ENCODE measurements at places on chromosomes 3 and 15. TPM values are rescaled to one million over a fixed set of nuclear protein-coding genes. Genes with fewer than 3 reads are reported as not detected.

The THAP10 gene
- total RNA-seq: 5.3 TPM

DNA sequence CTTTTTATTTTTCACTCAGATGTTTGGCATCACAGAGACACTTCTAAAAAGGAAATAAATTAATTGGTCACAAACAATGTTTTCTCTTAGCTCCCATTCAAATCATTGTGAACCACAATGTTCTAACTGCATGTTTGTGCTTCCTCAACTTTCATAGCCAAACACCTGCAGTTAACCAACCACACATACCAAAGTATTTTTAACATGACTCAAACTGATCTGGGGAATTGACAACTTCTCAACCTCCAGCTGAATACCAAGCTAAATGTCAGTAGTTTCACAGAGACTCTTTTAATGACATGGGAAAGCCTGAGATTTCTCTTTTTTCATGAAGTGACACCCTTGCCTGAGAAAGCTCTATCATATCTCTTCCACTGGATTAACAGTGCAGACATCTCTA lies 217.9 kb upstream of the MME start:
- no peak for DNase-seq

DNA sequence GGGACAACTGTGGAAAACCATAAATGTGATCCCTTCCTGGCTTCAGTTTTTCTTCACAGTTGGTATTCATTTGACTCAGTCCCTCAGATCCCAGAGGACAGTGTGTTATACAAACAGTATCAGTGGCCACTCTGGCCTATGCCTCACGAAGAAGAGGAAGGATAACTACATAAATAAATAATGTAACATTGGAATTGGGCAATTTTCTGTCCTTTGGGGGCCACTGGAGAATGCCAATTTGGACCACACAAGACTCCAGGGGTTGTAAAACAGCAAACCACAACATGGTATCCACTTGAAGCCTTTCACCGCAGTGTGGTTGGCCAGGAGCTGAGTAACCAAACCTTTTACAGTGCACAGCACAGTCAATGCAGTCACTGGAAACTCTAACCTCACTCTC lies 1077.0 kb downstream of the ROBO2 start:
- DNase-seq: no peak

The UBE3A gene
- total RNA-seq: 91.3 TPM

GRCh38 chr3:104102386-104102785 lies 1264.3 kb upstream of the ALCAM start:
- DNase-seq: no peak

DNA sequence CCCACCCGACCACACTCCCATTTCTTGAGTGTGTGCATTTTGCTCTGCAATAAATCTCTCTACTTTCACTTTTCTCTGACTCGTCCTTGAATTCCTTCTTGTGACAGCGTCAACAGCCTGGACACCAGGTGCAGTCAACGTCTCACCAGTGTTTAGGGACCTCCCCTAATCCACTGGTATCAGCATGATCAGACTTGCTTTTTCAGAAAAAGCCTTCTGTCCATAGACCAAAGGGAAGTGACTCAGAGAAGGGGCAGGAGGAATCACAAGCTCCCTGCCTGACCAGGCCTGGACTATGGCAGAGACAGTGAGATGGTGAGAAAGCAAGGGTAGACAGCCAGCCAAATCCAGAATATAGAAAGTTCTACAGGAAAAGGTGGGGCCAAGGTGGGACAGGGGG lies 15.5 kb downstream of the CCR5 start:
- no peak for DNase-seq

- no peak for DNase-seq
Observed at GRCh38 chr15:72783004-72783639, 436 bp downstream of the ADPGK start.

The RLBP1 gene
- not detected for total RNA-seq

- no peak for DNase-seq
Observed at GRCh38 chr3:22691856-22692628, 511.1 kb upstream of the UBE2E2 start.

DNA sequence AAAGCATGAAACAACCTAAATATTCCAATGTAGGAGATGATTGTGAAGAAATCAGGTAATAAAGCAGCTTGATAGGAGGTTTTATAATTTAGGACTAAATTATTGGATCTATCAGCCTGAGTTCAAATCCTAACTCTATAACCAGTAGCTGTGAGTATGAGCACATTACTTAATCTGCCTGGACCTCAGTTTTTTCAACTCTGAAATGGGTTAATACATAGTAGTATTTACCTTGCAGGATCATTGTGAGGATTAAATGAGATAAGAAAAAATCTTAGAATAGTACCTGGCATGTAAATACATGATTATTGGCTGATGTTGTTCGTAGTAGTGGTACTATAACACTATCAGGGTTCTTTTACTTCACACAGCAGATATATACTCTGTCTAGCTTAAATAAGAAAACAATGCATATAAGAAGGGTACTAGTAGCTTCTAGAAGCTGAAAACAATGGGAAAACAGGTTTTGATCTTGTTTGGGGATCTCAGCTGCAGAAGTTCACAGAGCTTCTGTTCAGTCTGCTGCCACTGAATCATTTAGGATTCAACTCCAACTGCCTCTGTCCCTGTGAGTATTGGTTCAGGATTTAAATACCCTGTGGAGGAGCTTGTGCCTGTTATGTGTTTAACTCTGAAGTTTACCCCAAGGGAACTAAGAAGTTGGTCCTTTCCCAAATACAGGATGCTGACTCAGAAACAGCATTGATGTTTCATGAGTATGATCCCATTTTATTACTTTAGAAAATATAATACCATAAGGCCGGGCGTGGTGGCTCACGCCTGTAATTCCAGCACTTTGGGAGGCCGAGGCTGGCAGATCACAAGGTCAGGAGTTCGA lies 34.2 kb downstream of the KAT2B start:
- DNase-seq: no peak

DNA sequence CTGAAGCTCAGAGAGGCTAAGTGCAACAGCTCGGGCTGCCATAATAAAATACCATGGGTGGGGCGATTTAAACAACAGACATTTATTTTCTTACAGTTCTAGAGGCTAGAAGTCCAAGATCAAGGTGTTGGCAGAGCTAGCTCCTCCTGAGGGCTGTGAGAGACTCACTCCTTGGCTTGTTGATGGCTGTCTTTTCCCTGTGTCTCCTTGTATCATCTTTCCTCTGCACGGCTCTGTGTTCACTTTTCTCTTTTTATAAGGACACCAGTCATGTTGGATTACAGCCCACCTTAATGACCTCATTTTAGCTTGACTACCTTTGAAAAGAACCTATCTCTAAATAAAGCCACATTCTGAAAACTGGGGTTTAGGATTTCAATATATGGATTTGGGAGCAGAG lies 129.7 kb downstream of the RPL22L1 start:
- DNase-seq: no peak

DNA sequence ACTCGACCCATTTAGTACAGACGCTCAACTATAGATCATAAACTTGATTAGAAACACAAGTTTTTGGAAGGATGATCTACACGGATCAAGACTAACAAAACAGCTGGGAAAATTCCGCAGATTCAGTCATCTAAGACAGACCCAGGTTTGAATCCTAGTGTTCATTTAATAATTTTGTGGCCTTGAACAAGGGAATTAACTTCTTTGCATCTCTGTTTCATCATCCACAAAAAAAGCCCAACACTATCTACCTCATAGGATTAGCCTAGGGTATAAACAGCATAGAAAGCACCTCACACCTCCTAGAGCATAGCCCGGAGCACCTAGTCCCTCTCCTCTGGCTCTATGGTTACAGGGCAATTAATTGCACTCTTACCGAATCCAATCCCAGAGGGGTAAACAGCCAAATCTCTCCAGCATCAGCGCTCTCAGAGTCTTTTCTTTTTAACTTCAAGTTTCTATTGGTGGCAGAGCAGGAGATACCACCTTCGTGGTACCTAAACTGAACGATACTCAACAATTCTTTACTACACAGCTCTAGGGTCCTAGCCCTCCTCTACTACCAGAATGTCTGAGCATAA lies 3.5 kb downstream of the TBL1XR1 start:
- DNase-seq: no peak

- no peak for DNase-seq
Observed at GRCh38 chr3:126573492-126574117, 14.9 kb upstream of the C3orf22 start.

- DNase-seq: no peak
Observed at GRCh38 chr15:56042982-56043980, 49.9 kb upstream of the NEDD4 start.

The PLA1A gene
- total RNA-seq: 1.6 TPM

- DNase-seq: no peak
Observed at GRCh38 chr3:50166620-50167019, 11.5 kb downstream of the SEMA3F start.

- no peak for DNase-seq
Observed at GRCh38 chr3:17846466-17846865, 104.0 kb upstream of the TBC1D5 start.

- no peak for DNase-seq
Observed at GRCh38 chr15:74050127-74050526, 32.2 kb downstream of the GOLGA6A start.

The TGM4 gene
- not detected for total RNA-seq

The ANKUB1 gene
- total RNA-seq: not detected

The PLCH1 gene
- 7.6 TPM for total RNA-seq

GRCh38 chr3:57985176-57985983 lies 22.8 kb upstream of the FLNB start:
- no peak for DNase-seq

The IGSF10 gene
- 10.8 TPM for total RNA-seq

- DNase-seq: no peak
Observed at GRCh38 chr3:4766716-4767499, 212.3 kb upstream of the BHLHE40 start.

DNA sequence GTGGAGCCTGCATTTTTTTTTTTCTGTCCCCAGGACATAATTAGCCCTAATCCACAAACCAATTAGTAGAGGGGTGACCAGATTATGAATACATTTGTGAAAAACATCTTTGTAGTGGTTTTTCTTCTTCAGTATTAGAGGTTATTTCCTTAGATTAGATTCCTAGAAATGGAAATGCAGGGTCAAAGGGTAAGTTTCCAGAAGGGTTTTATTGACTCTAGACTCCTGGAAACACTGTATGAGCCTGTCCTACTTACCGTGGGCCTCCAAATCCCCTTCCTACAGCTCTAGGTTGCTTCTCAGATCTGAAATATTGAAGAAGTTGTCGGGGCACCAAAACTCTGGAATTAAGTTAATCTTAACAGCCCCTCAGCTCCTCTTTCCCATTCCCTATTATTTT lies 22.4 kb downstream of the SQOR start:
- DNase-seq: no peak

DNA sequence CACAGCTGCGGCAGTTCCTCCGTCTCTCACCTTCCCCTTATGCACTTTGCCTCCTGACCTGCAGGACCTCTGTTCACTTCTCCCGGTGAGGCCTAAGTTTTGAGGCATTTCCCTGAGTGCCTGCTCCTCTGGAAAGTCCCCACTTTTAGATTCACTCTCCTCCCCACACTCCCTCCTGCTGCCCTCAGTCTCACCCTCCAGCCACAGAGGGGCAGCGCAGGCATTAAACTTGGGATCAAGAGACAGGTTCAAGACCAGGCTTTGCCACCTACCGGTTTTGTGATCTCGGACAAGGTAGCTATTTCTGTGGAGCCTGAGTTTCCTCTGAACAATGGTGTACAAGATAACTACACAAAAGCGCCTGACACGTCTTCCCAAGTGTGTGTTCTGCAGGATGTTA lies 19.4 kb downstream of the SLC6A11 start:
- no peak for DNase-seq

DNA sequence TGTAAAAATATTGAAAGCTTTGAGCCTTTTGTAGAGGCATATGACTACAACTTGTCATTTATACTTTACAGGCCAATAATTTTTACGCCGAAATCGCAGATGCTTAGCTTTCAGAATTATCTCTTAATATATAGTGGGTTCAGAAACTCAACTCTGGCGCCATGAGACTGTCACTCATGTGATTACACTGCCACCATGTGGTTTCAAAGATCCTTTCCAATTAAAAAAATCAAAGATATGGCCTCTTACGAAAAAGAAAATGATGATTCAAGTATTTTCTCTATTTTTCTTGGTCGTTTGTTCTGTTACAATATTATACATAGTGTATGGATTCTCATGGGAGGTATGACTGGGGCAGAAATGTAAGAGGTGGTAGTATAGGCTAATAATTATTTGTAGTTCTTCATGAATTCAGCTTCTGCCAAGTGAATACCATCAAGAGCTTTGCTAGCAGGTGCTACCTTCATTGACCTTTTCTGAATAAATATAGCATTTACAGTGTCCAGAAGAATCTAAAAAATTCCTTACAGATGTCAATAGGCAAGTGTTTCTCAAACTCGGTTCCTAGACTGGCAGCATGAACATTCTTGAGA lies 751.7 kb upstream of the GOLIM4 start:
- no peak for DNase-seq

DNA sequence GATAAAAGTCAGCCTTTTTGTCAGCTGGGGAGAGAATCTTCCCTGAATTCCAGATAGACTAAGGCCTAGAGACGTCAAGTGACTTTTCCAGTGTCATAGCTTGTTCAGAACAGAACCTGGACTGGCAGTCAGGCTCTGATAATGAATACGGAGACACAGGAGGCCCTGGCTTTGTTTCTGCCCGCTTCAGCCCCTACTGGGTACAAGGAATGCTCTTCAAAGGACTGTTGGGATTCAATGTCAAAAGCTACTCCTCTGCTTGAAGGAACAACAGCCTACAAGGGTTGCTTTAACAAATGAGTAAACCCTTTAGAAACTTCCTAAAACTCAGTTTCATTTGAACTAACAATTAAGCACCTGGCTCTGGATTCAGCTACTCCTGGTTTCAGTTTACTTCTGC lies 412.3 kb downstream of the OXSM start:
- DNase-seq: no peak

DNA sequence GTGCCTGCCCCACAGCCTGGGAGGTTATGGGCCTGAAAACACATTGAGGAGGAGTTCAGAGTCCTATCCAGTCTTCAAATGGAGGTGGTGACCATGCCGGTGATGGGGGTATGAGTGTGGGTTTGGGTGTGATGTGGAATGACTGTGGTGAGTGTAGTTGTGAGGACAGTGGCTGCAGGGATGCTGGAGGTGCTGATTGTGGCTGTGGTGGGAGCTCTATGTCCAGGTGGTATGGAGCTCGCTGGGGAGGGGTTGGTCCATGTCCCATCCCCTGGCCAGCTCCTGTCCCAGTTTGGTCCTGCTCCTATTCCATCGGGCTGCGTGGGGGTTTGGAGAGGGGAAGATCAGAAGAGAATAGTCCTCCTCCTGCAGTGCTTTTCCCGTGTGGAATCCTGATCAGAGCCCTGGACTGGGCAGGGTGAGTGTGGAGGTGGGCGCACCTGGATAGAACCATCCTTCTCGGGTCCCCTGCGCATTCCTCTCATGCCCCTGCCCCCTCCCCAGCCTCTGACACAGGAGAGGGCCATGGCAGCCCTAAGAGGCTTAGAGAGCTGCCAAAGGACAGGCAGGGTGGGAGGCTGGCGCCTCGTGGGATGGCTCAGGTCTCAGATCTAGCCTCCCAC lies 23.0 kb upstream of the GOLGA6C start:
- DNase-seq: no peak

The CACNA2D2 gene
- 7.8 TPM for total RNA-seq

GRCh38 chr15:27438403-27439375 lies 467.7 kb downstream of the GABRG3 start:
- DNase-seq: no peak

DNA sequence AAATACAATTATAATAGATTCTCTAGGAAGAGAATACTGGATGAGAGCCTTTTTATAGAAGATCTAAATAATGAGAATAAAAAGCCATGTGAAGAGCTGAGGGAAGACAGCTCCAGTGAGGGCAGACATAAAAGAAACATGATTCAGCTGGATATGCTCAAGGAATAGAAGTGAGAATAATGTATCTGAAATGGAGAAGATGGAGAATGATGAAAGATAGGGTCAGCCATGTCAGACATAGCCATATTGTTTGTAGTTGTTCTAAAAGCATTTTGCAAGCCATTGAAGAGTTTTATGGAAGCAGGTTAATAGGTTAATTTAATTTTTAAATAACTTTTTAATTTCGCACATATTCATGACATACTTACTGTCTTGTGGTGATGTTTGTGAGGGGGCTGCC lies 713.5 kb upstream of the ARPP21 start:
- no peak for DNase-seq
